ENCODE measurements at places on chromosomes 16 and 17.

DNA sequence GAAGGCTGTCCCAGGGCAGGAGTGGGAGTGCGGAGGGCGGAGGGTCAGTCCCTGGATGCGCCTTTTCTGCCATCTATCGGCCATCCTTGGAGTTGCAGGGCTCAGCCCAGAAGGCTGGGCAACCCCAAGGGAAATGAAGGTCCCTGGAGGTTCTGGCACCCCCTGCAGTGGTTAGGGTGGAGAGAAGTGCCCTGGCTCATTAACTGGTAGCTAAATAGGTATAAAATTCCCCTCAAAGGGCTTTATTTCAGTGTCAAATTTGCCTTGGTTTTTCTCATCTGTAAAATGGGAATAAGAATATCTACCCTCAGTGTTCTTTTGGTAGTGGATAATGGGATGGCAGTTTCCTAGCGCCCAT, 22.4 kb downstream of the C17orf75 start:
- peak; percentile 78 for DNase-seq

DNA sequence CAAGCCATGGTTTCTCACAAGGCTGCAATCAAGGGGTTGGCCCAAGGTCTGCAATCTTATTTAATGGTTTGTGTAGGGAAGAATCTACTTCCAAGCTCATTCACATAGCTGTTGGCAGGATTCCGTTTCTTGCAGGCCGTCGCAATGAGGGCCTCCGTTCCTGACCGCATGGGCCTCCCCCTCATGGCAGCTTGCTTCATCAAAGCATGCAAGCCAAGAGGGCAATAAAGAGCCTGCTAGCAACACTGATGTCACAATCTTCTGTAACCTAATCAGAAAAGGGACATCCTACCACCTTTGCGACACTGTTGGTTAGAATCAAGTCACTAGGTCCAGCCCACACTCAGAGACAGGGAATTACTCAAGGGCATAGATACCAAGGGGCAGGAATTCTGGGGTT, 95.5 kb downstream of the CCT6B start:
- DNase-seq = no peak

GRCh38 chr16:4028144-4028543, 88.1 kb downstream of the ADCY9 start:
- DNase-seq = no peak

DNA sequence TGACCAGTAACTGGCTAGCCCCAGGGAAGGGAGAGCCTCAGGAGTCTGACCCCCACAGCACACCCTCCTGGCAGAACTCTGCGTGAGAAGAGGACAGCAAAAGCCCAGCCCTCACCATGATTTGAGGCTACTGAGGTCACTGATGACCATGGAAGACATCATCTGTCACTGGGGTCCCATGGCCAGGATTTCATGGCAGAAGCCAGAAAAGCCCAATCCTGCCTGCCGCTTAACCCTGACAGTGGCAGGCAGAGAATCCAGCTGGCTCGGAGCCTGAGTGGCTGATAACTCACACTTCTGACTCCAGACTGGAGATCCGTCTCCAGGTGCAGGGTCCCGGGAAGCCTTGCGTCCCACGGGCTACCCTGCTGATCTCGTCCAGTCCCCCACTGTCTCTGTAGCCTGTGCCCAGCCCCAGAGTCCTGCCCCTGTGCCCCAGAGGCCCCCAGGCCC, 17.5 kb downstream of the GRIN2C start:
- peak; percentile 33 for DNase-seq

DNA sequence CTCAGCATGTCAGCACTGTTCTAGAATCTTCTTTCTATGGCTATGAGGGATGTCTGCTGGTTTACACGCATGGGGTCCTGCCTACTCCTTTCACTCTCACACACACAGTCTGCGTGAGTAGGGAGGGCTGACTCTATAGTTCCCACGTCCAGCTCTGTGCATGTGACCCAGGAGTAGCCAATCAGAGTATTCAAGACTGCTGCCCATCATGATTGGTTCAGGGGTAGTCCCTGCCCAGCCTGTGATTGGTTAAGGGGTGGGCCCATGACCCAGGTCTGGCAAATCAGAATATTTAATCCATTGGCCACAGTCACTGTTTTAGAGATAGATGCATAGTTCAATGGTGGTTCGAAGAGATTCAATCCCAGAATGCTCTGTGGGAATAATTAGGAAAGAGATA, 151.3 kb upstream of the IRX3 start:
- DNase-seq = no peak

GRCh38 chr17:39365242-39365641, 36.2 kb downstream of the FBXL20 start:
- DNase-seq = no peak

GRCh38 chr17:52789829-52790228, 631.3 kb upstream of the CA10 start:
- no peak for DNase-seq

DNA sequence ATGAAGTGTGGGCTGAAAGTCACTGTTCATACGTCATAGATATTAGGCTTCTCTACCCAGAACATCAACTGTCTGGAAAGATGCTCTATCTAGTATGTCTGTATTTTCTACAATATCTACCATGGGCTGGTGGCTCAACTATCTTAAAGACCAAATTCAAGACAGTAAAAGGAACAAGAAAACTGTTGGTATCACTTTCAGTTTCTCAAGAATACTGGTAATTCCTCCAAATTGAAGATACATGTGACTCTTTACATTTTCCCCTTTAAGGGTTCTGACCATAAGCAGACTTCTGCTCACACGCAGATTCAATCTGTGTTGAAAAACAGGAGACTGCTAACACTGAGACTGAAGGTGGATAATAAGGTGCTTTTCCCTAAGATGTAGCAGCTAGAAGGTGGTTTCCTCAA, 24.2 kb downstream of the XPO6 start:
- no peak for DNase-seq

GRCh38 chr17:69815406-69815805, 259.6 kb upstream of the KCNJ16 start:
- no peak for DNase-seq

DNA sequence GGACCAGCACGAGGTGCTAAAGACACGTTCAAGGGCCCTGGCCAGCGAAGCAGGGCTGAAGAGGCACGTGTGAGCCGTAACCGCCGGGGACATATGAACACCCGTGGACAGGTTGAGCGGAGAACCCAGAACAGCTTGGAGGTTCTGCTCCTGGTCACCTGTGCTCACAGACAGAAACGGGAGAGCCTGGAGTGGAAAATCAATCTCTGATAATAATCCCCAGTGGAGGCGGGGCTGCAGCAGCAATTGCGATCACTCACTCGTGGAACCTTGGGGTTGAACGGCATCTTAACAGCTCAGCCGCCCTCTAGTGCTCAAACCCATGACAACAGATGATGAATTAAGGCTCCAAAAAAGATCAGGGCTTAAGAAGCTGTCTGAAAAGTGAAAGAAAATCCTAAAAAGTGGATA, 25.6 kb downstream of the WIPI1 start:
- DNase-seq = no peak

DNA sequence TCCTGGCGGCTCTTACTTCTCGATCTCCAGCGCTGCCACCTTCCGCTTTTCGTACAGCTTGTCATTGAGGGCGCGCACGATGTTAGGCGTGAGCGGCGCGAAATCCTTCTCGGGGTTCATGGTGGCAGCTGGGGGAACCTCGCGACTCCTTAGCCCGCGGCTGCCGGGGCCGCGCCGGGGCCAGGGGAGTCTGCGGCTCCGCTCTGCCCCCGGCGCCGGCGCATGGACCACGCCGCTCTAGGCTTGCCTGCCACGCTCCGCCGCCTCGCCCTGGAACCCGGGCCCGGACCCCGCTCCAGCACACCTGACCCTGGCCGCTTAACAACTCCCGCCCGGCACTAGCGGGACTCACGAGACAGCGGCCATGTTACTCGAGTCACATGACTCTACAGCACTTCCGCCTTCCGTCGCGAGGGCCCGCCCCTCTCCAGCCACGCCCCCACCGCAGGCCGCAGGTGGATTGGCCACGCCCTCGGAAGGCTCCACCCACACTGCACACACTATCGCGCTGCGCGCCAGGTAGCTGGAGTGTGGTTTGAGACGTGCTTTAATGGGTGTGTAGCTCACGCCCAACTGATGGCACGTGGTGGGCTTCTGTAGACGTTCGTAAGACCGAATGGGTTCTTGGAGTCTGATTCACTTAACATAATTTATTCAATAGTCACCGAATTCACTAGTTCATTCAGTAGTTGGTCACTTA, at the start of gene VAC14:
TSS of gene VAC14 (minus strand) at position 378 of the 700 bp plus-strand sequence. CDS start at position 120, 258 bp downstream.
- peak; percentile 87 for DNase-seq

DNA sequence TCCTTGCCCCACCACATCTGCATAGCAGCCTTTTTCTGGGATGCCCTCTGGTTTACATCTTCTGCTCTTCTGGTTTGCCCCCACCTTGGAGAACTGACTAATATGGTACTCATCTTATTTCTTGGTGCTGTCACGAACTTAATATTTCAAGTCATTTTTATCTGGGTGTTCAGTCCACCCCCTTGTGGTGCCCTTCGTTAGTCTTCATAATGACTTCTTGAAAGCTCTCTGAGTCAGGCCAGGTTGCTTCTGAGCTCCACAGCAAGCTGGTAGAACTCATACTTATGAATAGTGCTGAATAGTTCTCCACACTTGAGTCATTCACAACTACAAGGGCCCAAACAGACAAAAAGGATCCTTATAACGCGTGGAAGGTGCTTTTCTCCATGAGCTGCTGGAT, 35.8 kb upstream of the TEKT3 start:
- no peak for DNase-seq

- DNase-seq = no peak
Observed at GRCh38 chr17:42274253-42274542, 2.0 kb downstream of the STAT5B start.

DNA sequence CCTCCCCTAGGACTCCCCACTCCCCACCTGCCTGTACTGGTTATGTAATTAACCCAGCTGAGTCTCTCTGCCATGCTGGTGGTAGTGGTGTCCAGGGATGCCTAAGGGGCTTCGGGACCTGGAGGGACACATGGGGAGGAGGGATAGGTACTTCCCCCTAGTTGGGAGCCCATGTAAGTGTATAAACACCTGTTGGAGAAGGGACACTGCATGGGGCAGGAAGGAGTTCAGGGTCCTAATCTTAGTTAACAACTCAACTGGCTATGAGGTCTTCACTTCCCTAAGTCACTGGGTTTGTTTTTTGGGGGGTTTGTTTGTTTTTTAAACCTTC, 1.3 kb downstream of the RASL10B start:
- no peak for DNase-seq

GRCh38 chr16:25395528-25395927, 137.9 kb upstream of the ZKSCAN2 start:
- no peak for DNase-seq

GRCh38 chr16:3243882-3244281, 8.9 kb upstream of the ZNF200 start:
- DNase-seq = no peak

DNA sequence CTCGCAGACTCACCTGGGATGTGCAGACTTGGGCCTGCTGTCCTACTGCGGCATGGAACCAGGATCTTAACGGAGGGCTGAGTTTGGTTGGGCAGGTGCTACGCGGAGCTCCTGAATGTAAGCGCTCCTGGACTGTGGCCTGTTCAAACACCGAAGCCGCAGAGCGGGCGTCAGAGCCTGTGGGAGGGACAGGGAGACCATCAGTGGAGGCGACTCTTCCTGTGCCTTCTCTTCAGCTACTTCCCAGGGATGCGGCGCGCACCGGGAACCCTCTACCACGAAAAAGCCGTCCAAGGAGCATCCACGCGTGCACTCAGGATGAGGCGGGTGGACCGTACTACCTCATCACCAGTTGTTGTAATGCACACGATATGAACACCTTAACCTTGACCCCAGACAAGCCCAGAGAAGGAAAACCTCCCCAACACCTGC, 2.0 kb downstream of the USP36 start:
- no peak for DNase-seq

DNA sequence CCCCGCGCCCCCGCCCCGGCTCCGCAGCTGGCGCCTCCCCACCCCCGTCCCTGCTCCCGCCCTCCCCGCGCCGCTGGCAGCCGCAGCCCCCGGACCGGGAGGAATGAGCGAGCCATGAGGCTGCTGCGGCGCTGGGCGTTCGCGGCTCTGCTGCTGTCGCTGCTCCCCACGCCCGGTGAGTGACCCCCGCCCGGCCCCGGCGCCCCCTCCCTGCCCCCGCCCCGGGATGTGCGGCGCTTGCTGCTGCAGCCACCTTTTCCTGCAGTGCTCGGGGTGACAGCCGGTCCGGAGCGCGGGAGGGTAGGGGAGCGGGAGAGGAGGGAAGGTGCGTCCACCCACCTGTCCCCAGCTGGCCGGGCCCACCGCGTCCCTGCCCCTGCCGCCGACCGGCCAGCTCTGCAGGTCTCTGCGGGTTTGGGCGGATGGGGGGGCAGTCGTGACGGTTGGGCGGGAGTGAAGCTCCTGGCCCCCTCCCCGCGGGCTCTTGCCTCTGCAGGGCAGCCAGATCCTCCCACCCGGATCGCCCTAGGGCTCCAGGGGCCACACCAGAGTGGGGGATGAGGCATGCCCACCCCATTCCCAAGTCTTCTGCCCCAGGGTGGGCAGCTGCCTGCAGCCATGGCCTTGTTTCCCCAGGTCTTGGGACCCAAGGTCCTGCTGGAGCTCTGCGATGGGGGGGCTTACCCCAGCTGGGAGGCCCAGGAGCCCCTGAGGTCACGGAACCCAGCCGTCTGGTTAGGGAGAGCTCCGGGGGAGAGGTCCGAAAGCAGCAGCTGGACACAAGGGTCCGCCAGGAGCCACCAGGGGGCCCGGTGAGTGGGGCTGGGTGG, 513 bp downstream of the ADAM11 start:
- no peak for DNase-seq

DNA sequence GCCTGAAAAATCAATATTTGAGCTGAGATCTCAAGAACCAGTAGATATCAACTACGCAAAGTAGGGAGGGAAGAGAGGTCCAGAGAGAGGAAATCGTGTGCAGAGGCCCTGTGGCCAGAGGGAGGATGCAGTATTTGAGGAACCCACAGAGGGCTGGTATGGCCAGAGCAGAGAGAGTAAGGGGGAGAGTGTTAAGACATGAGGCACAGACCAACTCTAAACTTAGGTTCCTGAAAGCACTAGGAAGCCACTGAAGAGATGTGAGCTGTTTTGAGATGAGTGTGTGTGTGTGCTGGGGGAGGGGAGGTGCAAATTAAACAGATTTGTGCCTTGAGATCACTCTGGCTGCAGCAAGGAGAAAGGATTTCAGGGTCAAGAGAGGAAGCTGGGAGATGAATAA, 10.9 kb downstream of the SLC13A2 start:
- no peak for DNase-seq

DNA sequence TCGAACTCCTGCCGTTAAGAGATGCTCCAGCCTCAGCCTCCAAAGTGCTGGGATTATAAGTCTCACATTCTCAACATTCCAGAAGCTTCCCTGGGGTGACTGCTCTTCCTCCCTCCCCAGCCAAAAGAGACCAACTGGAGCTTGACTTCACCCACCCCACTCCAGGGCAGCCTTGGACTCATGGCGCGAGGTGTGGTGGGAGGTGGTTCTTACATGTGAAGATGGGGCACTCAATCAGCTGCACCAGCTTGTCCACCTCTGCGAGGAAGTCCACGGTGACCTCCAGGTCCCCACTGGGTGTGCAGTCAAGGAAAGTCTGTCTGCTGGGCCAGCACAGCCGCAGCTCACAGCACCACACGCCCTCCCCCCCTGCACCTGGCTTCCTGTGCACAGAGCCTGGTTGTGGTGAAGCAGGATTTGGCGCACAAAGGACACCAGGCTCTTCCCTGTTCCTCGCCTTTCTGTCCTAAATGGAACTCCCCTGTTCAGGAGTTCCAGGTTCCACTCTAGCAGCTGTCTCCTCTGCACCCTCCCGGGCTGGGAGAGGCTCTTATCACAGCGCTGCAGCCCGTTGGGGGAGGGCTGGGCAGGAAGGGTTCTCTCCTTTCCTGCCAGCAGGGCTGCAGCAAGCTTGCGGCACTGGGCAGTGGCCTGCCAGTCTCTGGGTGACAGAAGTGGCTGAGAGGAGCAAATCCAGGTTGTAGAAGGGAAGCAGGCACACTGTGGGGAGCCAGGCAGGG, 9.6 kb upstream of the MTSS2 start:
- DNase-seq = peak; percentile 70

Measured in left ventricle myocardium inferior (tissue), 1 donor.